ENCODE measurements at places on chromosomes 1 and 21.

DNA sequence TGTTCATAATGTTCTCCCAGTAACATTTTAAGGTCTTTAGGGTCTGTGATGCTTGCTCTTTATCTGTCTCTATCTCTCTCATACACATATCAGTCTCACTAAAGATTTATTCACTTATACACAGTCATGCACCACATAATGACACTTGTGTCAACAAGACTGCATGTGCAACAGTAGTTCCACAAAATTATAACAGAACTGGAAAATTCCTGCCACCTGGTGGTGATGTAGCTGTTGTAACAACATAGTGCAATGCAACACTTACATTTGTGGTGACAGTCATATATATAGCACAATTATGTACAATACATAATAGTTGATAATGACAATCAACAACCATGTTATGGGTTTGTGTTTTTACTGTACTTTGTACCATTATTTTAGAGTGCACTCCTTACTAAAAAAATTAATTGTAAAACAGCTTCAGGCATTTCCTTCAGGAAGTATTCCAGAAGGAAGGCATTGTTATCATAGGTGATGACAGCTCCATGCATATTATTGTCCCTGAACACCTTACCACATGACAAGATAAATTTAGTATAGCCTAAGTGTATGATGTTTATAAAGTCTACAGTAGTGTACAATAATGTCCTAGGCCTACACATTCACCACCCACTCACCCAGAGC is 8.1 kb downstream of the TDRD5 start:
- peak; percentile 7 for DNase-seq

DNA sequence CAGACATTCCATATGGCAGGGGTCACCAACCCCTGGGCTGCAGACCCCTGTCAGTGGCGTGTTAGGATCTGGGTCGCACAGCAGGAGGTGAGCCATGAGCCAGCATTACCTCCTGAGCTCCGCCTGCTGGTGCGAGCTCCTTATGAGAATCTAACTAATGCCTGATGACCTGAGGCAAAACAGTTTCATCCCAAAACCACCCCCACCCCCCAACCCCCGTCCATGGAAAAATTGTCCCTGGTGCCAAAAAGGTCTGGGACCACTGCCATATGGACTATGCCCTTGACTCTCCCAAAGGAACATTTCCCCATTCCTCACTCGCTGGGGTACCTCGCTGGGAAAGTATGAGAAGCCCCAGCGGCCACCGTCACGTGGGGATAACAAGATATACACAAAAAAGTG is 6.4 kb upstream of the CPT2 start:
- no peak for DNase-seq

GRCh38 chr1:36076979-36077573 is 6.8 kb upstream of the TEKT2 start:
- DNase-seq: no peak

GRCh38 chr1:37478451-37478881 is 4.1 kb downstream of the ZC3H12A start:
- peak; percentile 35 for DNase-seq

GRCh38 chr1:227415115-227415790 is 97.0 kb upstream of the CDC42BPA start:
- DNase-seq: no peak

- DNase-seq: no peak
These were observed 3.5 kb upstream of the GNG12 start for GRCh38 chr1:67836769-67837168.

GRCh38 chr1:89669441-89669840 is 36.5 kb downstream of the LRRC8C start:
- DNase-seq: no peak

GRCh38 chr21:41166884-41167283 is 1.1 kb upstream of the BACE2 start:
- no peak for DNase-seq

DNA sequence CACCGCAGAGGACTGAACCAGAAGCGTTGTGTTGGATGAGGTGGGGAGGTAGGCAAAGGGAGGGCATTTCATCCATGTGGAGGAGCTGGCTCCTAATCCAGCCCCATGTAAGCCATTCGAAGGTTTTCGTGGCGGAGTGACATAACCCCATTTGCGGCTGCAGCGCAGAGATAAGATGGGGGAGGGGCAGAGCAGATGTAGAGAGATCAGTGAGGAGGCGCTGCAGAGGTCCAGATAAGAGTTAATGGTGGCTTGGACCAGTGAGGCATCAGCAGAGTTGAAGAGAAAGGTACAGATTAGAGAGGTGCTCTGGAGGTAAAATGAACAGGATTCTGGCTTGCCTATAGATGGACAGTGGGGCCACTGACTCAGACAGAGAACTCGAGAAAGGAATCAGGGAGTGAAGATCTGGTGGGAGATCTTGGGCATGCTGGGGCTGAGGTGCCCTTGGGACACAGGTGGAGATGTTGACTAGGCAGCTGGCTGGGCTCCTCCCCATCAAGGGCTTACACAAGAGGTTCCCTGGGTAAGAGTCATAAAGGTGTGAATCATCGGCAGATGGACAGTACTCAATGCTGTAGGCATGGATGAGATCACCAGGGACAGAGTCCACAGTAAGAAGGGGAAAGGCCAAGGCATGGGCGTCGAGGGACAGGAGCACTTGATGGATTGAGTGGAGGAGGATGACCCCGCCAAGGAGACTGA is 7.8 kb upstream of the PTPRF start:
- peak; percentile 91 for DNase-seq

DNA sequence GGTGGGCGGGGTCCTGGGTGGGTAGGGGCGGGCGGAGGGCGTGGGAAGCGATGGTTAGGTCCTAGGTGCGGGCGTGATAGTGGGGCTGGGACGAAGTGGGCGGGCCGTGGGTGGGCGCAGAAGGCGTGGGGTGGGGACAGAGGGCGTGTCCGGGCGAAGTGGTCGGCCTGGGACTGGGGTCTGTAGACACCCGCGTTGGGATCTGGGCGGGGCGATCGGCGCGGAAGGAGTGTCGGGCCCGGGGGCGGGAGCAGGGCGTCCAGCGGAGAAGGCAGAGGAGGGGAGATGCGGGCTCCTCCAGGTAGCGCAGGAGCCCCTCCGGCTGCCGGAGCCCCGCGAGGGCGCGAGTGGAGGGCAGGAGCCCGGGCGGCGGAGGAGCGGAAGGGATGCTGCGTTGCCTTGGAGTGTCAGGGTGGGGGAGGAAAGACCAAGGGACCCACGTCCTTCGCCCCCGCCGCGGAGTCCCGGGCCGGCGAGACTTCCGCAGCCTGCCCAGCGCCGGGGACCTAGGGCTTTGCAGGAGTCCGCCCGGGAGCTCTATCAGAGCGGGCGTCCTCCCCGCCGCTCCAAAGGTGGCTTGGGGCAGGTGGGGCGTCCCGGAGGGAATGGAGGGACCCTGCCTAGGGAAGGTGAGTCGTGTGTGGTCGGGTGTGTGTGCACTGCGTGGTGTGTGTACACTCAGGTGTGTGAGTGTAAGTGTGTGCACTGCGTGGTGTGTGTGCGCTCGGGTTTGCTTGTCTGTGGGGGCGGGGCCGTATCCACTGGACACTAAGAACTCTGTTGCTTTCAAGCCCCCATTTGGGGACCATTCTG is 27.0 kb upstream of the PRSS38 start:
- DNase-seq: no peak

DNA sequence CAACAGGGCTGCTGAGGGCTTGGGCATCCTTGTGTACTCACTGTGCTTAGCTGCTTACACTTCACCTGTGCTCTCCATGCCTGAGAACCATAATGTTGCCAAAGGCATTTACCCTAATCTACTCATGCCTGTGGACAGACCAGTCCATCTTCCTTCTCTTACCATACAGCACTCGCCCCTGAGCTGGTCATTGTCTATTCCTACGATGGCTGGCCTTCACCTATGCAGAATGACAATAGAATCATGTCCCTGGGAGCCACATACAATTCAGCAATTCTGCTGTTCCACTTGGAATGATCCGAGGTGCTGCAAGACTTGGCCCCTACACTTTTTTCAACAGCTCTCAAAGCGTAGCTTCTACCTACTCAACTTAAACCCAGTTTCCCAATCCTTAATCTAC is 96.5 kb downstream of the PAPPA2 start:
- DNase-seq: no peak

GRCh38 chr1:3051270-3052268 is 17.4 kb upstream of the PRDM16 start:
- DNase-seq: no peak

- DNase-seq: no peak
These were observed 172.2 kb downstream of the EDEM3 start for GRCh38 chr1:184582411-184582810.

DNA sequence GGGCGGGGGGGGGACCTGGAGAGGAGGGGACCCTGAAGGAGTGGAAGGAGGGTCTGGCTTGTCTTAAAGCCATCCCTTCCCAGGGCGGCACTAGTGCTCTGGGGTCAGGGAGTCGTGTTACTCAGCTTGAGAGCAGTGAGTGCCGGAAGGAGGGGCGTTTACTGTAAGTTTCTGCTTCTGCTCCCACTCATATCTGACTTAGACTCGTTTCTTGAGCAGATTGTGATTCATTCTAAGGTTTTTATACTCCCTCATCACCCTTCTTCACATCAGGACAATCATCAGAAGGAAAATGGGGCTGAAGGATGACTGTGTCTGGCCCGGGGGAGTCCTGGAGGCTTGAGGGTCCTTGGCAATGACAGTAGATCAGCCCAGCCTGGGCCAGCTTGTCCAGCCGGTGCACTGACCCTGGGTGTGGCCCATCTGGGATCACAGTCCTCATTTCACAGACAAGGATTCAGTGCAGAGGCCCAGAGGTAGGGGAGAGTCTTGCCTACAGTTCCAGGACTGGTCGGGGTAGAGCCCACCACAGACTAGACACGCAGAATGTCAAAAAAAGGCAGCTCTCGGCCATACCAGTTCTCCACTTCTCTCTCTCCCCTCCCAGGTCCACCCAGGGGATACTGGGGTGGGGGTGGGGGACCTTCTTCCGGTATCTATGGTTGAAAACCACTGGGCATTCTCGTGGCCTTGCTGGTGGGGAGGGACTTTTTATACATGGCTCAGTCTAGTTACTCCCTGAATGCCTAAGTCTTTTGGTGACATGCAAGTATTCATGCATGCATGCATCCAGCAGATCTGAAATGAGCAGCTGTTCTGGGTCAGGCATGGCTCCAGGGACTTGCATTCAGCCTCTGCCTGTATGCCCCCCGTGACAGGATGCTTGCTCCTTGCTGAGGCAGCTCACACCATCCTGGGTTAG is 5.1 kb downstream of the TNFRSF8 start:
- DNase-seq: peak; percentile 79

- no peak for DNase-seq
These were observed 4.2 kb downstream of the TENT5C start for GRCh38 chr1:117610036-117610435.

DNA sequence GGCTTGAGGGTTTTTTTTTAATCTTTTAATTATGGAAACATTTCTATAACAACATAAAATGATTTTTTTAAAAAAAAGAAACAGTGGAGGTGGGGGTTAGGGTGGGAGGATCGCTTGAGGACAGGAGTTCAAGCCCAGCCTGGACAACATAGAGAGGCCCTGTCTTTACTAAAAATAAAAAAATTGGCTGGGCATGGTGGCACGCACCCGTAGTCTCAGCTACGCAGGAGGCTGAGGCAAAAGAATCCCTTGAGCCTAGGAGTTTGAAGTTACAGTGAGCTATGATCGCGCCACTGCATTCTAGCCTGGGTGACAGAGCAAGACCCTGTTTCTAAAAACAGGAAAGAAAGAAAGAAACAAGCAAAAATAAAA is 32.2 kb upstream of the RNF11 start:
- no peak for DNase-seq

- no peak for DNase-seq
These were observed 18.9 kb downstream of the RUSC1 start for GRCh38 chr1:155339515-155340097.

GRCh38 chr1:167413328-167413727 is 105.0 kb downstream of the CD247 start:
- DNase-seq: no peak

- DNase-seq: no peak
These were observed 7.8 kb downstream of the VASH2 start for GRCh38 chr1:212958175-212958574.

GRCh38 chr21:29313662-29314408 is 15.1 kb downstream of the BACH1 start:
- no peak for DNase-seq

DNA sequence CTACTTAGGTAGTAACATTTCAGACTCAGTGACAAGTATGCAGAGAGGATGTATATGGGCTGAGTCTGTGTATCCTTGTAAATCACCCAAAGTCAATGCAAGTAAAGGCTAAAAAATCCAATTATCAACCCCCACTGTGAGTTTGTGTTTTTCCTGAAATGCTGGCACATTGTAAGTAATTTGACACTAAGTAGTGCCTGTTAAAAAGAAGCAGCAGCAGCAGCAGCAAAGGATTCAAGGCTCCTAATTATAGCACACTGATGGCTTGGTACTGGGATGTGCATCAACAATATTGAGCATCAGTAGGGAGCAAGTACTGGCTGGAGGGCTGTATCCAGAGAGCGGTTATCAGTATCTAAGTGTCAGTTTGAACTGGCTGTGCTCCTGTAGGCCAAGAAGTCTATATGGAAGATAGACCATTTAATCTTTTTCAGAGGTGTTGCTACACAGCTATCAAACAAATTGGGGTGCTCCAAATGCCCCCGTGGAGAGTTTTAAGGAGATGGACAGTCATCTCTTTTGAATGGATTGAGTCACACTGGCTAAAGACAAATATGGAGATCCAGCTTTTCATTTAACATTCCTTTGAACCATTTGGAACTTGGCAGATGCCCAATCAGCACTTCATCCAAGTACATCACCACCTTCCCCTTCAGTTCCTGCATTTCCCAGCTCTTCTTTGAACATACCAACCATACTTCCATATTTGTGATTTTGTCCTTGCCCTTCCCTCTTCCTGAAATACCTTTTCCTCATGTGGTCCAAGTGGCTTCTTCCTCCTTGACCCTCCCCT is 241.2 kb upstream of the ST6GALNAC5 start:
- DNase-seq: no peak

- no peak for DNase-seq
These were observed 66.0 kb upstream of the HMGB4 start for GRCh38 chr1:33797849-33798248.

DNA sequence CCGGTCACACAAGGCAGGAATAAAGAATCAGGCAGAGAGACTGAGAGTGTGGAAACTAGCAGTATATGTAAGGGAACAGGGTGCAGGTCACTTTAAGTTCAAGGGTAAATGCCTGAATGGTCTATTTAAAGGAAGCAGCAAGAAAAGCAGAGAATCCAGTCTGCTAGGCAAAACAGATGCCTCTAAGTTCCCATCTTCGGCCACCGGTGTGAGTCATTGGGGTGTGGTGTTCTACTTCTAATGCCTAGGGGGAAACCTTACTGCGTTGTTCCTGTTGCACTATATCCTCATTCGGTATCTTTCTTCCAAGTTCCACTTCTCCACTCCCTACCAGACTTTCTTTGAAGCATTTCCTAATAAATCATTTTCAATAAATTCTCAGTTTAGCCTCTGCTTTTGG is 259.9 kb downstream of the HHIPL2 start:
- DNase-seq: no peak

- DNase-seq: no peak
These were observed 1.7 kb downstream of the NR5A2 start for GRCh38 chr1:200029035-200029821.

DNA sequence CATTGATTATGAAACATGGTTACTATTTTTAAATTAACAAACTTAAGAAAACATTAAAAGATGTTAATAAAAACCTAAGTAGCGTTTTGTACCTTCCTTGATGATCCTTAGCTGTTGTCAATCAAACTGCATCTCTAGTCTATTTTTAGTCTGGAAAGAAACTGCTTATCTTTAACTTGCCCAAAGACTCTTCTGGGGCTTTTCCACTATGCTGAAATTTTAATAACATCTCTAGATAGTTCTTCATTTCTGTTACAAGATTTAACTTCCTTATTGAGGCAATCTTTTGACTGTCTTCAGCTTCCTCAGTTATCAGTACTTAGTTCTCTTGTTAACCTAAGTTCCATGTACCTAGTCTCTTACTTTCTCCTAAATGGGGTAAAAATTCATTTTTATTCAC is 135.9 kb upstream of the HMCN1 start:
- no peak for DNase-seq

Measured in kidney glomerular epithelial cell (primary cell).